ENCODE measurements at places on chromosomes 2 and 18.

DNA sequence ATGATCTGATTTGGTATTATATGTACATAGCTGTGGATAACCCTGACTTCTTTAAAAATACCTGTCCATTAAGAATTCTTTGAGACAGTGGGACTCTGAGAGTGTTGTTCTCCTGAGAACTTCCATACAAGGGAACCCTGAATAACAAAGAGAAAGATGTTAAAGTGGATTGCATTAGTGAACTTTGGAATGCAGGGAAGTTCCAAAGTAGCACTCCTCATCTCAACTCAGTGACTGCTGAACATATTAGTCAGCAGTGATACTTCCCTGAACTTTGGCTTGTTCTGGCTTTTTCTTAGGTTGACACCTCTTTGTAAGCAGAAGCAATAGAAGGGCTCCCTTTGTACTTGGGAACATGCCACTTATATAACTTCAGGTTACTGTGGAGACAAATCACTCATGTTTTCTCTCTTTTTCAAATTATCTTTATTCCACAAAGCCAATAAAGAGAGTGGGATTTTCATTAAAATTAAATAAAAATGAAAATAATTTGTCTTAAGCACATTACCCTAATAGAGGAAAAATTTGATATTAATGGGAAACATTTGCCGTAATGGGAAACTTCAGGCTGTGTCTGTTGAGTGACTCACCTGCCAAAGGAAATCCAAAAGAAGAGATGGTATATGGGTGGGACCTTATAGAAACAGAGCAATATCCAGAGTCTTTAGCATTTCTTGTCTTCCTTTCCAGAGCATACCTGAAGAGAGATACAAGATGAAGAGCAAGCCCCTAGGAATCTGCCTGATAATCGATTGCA is 33.3 kb downstream of the CFLAR start:
- H3K27me3 ChIP-seq = no peaks in the 10 kb centered on the region
- H3K27ac ChIP-seq = peak overlapping the region; percentile 64
- peak; percentile 76 for DNase-seq
- H3K4me1 ChIP-seq = peaks cover 25% of the 10 kb centered on the region

DNA sequence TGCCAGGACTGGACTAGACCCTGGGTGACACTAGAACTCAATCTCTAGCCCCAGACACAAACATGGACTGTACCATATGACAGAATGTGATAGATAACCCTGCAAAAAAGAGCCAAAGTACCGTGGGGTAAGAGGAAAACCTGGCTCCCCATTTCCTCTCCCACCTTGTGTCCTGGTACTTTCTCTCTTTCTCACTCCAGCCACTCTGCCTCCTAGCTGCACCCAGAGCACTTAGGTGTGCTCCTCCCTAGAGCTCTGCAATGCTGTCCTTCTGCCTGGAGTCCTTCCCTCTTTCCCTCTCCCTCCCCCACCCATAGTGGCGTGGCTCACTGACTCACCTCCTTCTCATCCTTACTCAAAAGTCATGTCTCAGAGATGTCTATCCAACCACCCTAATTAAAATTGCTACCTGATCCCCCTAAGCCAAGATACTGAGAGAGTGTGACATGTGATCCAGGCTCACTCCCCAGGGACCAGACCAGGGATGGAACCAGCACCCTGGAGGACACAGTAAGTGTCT is 171.3 kb downstream of the LOXHD1 start:
- H3K4me1 ChIP-seq = no peaks in the 10 kb centered on the region
- DNase-seq = no peak
- no peaks in the 10 kb centered on the region for H3K36me3 ChIP-seq
- H3K27me3 ChIP-seq = no peaks in the 10 kb centered on the region

DNA sequence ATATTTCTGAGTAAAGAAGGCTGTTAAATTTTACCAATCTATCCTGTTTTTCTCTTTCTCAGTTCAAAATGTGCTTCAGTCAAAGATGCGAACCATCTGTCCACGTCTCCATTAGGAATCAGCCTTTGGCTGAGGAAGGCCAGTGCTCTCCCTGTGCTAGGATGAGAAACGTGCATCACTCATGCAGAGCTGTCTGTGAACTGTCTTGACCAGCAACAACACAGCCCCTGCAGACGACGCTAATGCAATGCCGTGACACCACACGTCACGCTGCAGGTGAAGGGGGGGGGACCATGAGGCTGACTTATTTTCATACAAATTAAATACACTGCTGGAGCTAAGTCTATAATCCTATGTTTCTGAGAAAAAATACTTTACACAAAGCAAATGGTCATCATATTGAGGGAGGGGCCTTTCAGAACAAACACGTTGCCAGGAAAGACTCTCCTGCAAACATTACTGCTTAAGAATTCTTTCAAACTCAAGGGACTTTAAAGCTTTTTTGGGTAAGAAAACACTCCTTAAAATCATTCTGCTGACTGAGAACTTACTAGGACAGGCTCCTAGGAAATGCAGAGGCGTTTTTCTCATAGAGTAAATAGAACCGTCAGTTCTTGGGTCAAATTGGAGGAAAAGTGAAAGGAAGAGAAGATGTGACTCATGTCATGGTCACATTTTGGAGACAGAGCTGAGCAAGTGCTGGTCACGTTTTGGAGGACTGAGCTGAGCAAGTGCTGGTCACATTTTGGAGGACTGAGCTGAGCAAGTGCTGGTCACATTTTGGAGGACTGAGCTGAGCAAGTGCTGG is 97.0 kb downstream of the MBP start:
- H3K4me3 ChIP-seq = no peak overlapping the region
- no peaks in the 10 kb centered on the region for H3K4me1 ChIP-seq
- peak; percentile 23 for DNase-seq
- H3K27ac ChIP-seq = no peak overlapping the region
- H3K36me3 ChIP-seq = no peaks in the 10 kb centered on the region

- H3K27me3 ChIP-seq = no peaks in the 10 kb centered on the region
- H3K4me3 ChIP-seq = no peak overlapping the region
- no peaks in the 10 kb centered on the region for H3K36me3 ChIP-seq
- no peak for DNase-seq
- no peaks in the 10 kb centered on the region for H3K4me1 ChIP-seq
These were observed 143.1 kb upstream of the L3MBTL4 start for GRCh38 chr18:6557770-6558248.

DNA sequence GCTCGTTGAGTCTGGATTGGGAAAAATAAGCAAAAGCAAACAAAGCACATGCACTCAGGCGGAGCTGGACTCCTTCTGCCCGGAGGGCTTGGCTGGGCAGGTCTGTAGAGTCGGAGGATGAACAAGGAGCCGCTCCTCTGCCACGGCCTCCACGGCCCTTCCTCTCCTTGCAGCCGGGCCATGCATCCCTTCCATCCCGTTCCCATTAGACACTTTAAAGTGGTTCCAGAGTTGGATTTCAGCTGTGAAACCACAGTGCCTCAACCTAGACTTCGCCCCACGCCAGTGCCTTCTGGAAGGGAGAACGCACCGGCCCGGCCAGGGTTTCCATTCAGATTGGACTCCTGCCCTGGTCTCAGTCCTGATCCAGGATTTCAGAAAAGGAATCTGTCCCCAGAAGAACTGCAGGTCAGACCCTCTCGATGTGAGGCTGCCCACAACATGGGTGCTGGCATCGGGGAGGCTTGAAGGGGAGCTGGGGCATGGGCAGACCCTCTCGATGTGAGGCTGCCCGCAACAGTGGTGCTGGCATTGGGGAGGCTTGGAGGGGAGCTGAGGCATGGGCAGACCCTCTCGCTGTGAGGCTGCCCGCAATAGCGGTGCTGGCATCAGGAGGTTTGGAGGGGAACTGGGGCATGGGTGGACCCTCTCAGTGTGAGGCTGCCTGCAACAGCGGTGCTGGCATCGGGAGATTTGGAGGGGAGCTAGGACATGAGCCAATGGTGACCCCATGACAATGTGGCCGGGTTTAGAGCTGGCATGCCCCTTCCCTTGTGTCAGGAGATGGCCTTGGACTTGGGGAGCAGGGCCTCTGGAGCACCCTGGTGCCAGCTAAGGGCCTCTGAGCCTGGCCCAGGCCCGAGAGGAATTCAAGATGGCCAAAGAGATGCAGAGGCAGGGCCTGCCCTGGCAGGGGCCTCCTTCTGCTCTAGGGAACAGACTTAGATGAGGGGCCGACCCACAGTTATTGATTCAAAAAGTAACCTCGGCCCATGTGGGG is 304.5 kb downstream of the NDUFA10 start:
- no peak overlapping the region for H3K4me3 ChIP-seq
- H3K4me1 ChIP-seq = no peaks in the 10 kb centered on the region
- H3K27me3 ChIP-seq = no peaks in the 10 kb centered on the region
- no peaks in the 10 kb centered on the region for H3K36me3 ChIP-seq
- DNase-seq = no peak

- H3K36me3 ChIP-seq = no peaks in the 10 kb centered on the region
- no peak overlapping the region for H3K4me3 ChIP-seq
- no peak for DNase-seq
- H3K27me3 ChIP-seq = no peaks in the 10 kb centered on the region
- no peak overlapping the region for H3K27ac ChIP-seq
- H3K4me1 ChIP-seq = no peaks in the 10 kb centered on the region
These were observed 88.7 kb downstream of the TFCP2L1 start for GRCh38 chr2:121196132-121196848.

DNA sequence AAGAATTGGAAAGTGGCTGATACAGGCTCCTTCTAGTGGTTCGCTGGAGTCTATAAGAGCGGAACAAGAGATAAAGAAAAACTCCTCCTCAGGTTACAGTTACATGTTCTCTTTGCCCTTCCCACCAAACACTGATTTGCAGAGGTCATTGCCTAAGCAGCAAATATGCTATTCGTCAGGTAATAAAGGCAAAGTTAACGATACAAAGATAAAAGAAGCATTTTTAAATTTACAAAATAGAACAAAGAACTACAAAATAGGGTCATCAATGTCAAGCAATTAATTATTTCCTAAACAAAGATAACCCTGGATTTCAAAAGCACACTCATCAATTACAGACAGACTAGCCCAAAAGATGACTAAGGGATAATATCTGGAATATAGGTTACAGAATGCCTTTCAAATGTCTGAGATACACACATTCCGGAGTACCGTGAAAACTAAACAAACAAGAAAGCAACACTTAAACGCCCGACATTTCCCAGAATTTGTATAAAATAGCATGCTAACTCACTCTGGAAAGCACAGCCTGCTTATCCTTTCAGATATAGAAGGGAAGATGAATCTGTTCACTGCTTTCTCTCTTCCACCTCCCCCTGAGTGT is 186.4 kb downstream of the MREG start:
- H3K4me3 ChIP-seq = no peak overlapping the region
- H3K4me1 ChIP-seq = peaks cover 6% of the 10 kb centered on the region
- H3K27me3 ChIP-seq = no peaks in the 10 kb centered on the region
- no peak overlapping the region for H3K27ac ChIP-seq
- H3K36me3 ChIP-seq = no peaks in the 10 kb centered on the region
- DNase-seq = peak; percentile 58

GRCh38 chr2:190916829-190917228 is 36.2 kb downstream of the GLS start:
- H3K27me3 ChIP-seq = no peaks in the 10 kb centered on the region
- DNase-seq = no peak
- no peak overlapping the region for H3K4me3 ChIP-seq
- H3K27ac ChIP-seq = no peak overlapping the region

DNA sequence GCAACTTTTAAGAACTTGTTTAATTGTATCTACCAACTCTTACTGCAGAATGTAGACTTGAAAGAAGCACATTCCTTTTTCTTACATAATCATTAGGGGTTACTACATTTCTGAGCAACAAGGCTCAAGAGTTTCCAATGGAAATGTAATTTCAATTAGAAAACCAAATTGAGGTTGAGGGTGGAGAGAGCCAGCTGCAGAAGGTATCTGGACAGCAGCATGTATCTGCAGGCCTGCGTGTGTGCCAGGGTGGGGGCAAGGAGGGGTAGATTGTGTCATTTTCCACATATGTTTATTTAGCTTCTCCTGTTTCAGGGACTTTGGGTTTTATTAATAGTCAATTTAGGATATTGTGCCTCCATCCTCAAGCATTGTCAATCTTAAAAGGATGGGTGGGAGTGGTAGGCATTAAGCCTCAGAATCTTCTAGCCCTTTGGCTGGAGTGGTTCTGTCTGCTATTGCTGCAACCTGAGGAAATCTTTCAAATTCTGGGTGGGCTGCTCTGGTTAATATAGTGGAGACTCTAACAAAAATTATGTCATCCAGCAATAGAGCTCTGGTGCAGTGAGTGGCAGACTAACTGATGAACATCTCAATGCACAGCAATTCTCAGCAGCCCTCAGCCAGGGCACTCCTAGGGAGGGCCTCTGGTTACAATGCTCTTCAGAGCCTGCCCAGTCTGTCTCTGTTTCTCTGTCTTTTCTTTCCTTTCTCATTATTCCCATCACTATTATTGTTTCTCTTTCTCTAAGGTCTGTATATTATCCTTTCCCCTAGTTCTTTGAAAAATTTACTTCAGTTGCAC is 151.4 kb downstream of the RPIA start:
- H3K4me1 ChIP-seq = no peaks in the 10 kb centered on the region
- no peak overlapping the region for H3K4me3 ChIP-seq
- no peaks in the 10 kb centered on the region for H3K27me3 ChIP-seq
- no peaks in the 10 kb centered on the region for H3K36me3 ChIP-seq

DNA sequence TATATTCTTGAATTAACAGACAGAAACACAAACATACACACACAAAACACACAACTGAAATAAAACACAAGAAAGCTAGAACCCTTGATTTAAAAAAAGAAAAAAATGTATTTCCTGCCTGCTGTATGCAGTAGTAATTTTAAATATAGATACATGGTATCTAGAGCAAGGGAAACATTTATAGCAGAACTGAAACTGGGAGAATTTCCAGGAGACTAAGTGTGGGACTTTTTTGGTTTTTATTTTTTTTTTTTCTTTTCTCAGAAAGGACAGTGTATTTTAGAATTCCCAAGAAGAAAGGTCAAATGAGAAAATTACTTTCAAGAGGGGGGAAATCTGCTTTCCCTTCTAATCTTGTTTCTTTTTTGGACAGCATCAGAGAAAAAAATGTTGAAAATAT is 558.9 kb upstream of the PKDCC start:
- H3K4me1 ChIP-seq = no peaks in the 10 kb centered on the region
- no peaks in the 10 kb centered on the region for H3K27me3 ChIP-seq
- no peak overlapping the region for H3K4me3 ChIP-seq

DNA sequence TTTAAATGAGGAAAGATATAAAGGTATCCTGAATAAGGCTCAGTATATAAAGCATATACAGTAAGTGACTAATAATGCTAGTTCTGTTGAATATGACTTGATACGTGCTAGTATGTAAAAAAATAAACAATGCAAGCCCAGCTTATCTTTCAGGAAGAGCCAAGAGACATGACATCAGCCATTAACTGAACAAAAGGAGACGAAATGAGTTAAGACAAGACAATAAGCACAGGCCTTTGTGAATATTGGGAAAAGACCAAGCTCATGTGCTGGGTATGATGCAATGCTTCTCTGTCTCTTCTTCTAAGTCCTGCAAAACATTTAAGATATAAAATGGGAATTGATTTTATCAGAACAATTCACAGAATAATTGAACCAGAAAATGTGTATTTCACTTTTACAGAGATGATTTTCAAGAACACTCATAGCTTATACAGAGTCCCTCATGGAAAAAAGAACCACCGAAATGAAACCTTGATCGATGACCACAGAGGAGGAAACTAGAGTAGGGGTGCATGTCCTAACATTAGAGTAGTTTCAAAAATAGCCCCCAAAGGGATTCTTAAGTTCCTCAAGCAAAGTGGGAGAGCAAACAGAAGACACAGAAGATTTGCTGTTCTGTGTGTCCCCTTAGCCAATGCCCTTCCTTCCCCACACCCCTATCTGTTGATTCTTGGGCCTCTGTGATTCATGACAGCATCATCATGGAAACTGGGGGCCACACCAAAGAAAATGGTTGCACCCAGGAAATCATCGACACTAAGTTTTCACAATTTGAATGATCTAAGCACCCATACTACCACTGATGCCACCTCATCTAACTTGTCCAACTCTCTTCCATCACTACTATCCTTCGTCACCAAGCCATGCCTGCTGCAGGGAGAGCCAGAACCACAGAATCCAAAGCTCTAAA is 68.0 kb upstream of the CRIM1 start:
- H3K36me3 ChIP-seq = no peaks in the 10 kb centered on the region
- H3K27ac ChIP-seq = no peak overlapping the region
- H3K4me3 ChIP-seq = no peak overlapping the region
- peaks cover 3% of the 10 kb centered on the region for H3K27me3 ChIP-seq
- DNase-seq = peak; percentile 48

Measured in fibroblast of lung (primary cell).